Effector CD4-positive, alpha-beta T cell (primary cell): ENCODE measurements at places on chromosomes 13 and 19.

DNA sequence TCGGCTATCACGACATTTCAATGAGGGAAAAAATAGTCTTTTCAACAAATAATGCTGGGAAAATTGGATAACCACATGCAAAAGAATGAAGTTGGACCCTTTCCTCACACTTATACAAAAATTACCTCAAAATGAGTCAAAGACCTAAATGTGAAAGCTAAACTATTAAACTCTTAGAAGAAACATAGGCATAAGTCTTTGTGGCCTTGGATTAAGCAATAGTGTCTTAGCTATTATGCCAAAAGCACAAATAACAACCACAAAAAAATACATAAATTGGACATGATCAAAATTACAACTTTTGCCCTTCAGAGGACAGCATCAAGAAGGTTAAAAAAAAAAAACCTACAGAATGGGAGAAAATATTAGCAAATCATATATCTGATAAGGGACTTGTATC lies 156.6 kb downstream of the FOXO1 start:
- no peak for DNase-seq

- DNase-seq, result no peak
These were observed 18.9 kb downstream of the VASP start for GRCh38 chr19:45526143-45526542.

GRCh38 chr13:21663197-21663596 lies 7.7 kb upstream of the FGF9 start:
- DNase-seq, result no peak

GRCh38 chr13:93975242-93975641 lies 504.2 kb downstream of the DCT start:
- DNase-seq, result no peak

DNA sequence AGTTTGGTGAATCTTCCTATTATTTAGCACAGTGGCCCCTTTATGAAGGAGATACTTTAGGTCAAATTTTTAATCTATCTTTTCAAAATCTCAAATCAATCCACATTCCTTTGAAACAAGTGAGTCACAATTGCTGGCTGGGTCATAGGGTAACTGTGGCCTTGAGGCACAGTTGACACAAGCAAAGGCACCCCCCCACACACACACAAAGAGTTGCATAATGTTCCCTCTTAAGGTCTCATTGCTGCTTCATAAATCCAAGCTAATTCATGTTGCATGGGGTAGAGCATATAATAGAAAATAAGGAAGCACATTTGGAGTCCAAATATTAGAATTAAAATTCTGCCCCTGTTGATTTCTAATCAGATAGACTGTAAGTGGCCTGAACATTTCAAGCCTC lies 171.5 kb downstream of the DLEU7 start:
- no peak for DNase-seq

- no peak for DNase-seq
These were observed 462.0 kb downstream of the LIG4 start for GRCh38 chr13:107753291-107753690.

GRCh38 chr13:50701469-50701868 lies 142.0 kb downstream of the DLEU7 start:
- DNase-seq, result no peak

DNA sequence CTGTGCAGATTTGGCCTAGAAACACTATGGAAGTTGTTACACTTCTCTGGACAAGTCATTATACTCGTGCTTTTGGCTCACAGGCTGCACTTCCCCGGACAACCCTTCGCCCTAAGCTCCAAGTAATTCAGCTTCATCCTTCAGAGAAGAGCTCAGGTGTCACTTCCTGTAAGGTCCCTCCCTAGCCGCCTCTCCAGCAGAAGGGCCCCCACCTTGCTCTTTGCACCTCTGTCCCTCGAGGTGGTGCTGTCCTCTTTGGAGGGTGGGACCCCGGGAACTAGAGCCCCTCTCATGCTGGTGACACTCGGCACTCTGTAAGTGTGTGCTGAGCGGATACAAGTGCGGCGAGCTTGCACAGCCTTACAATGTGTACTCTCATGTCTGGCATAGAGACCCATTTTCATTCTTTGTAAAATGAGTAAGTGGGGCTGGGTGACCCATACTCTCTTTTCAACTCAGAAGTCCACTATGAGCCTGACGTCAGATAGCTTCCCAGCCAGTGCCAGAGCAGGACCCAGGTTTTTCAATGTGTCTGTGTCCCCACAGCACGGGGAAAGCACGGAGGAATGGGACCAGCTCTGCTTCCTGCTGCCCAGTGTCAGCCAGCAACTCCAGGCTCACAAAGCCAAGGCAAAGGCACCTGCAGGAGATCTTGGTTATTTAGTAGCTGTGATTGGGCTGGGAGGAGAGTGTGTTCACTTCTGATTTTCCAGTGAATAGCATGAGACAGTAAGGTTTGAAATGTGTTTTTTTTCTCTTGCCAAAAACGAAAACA lies 26.9 kb downstream of the CHAMP1 start:
- no peak for DNase-seq
